ENCODE measurements at places on chromosomes 6 and 20.

DNA sequence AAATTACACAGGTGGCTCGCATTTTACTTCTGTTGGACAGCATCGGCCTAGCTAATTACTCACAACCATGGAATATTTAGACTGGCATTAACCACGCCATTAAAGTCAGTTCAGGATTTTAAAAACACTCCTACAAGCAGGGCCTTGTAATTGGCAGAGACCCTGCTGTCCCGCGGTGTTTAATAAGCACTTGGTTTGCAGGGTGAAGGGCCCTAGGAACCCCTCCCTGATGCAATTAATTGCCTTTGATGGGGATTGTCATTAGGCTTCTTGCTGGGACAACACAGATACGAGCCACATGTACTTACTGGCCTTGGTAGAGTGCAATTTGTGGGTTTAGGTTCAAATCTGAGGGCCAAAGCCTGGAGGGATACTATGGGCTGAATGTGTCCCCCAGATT lies 7.8 kb upstream of the VSTM2L start:
- no peak for DNase-seq

GRCh38 chr6:148285205-148285604 lies 57.4 kb upstream of the SASH1 start:
- DNase-seq, result no peak

DNA sequence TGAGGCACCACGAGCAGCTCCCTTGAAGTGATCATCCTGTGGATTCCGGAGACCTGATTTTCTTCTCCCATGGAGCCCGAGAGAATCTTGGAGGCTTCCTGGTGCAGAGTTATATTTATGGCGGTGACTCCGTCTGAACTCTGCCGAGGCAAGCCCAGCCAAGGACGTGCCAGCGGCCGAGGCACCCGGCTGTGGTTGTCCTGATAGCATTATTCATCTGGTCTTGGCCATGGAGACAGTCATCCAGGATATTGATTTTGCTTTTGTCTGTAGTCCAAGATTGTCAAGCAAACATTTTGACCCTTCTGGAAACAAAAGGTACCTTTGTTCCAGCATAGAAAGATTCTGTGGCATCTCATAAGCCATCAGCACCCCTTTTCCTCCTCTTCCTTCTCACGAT lies 163.3 kb downstream of the SCML4 start:
- DNase-seq, result no peak

DNA sequence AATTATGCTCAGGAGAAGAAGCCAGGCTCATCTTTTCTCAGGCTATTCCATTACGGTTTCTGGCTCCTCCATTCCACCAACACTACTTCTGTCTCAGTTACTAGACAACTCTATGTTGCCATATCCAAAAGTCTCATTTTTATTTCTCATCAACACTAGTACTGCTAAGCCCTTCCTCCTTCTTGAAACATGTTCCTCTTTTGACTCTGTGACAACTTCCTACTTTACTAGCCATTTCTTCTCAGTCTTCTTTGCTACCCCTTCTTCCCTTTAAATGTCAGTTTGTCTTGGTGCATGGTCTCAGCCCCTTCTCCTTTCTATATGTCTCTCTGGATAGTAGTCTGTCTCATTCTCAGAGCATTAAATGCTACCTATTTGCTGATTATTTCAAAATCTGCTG lies 7.1 kb upstream of the ADGRG6 start:
- DNase-seq, result no peak

DNA sequence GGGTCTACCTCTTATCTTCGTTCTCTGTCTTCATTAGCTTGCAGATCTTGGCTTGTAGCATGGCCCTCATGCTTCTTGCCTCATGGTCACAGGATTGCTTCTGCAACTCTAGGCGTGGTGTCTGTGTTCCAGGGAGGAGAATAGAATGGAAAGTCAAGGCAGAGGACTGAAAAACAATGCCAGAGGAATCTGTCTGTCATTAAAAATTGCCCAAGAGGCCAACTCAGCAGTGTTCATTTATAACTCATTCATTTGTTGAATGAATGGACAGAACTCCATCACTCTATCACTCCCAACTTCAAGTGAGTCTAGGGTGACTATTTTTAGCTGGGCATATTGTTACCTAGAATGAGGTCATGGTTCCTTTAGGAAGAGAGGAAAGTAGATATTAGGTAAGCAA lies 179.6 kb downstream of the UST start:
- DNase-seq, result no peak

All from activated CD4-positive, alpha-beta T cell treated with anti-CD3 and anti-CD28 coated beads for 4 hours (primary cell).